ENCODE measurements at places on chromosomes 16 and 17.

DNA sequence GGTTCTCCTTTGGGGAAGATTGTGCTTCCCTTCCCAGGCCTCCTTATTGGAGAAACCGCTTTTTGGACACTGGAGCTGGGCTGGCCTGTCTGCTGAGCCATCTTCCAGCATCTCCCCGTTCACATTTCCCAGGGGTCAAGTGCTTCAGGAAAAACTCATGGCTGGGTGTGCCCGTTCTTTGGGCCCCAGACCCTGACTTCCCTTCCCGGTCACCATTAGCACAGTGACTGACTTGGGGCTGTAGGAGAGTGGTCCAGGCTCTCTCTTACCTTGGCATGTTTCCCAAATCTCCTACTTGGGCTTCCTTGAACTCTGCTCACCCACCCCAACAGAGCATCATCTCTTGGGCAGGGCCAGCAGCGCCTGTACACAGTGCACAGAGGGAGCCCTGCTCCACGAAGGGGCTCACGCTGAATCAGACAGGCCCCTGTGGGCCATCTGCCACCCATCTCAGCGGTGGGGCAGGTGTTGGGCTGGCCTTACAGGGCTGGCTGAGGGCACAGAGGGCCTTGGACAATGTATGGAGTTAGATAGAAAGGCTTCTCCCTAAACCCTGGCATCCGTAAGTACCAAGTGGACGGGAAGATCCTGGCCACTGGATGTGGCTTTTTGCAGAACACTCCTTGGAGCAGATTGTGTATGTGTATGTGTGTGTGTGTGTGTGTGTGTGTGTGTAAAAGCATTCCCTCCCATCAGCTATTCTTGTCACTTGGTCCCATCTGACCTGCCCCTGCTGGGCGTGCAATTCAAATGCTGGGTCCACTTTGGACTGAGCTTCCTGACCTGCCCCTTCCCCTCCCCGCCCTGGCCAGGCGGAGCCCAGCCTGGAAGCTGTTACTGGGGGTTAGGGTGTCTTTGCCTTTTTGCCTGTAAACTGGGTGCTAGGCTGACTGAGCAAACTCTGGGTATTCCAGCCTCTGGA is 24.9 kb upstream of the CDC42EP4 start:
- no peaks in the 10 kb centered on the region for H3K27me3 ChIP-seq
- H3K4me3 ChIP-seq, result no peak overlapping the region
- H3K27ac ChIP-seq, result peak overlapping the region; percentile 9
- DNase-seq, result no peak

DNA sequence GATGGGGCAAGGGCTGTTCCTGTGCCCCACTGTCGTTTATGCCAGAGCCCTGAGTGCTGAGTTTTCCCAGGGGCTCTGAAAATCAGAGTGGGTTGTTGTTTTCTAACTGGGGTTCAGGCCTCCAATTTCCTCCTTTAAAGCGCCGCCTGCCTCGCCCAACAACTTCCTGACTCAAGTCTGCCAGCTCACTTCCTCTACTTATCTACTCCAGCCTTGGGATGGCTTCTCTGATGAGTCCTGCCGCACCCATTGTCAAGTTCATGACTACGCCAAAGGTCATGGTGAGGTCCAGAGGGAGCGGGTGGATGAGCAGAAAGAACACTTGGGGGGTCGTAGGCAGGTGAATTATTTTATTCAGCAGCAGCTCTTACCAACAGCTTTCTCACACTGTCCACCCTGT is 104.7 kb downstream of the UTP18 start:
- no peaks in the 10 kb centered on the region for H3K36me3 ChIP-seq
- H3K4me3 ChIP-seq, result no peak overlapping the region
- H3K4me1 ChIP-seq, result no peaks in the 10 kb centered on the region
- peaks cover 35% of the 10 kb centered on the region for H3K27me3 ChIP-seq
- no peak overlapping the region for H3K27ac ChIP-seq

- H3K27ac ChIP-seq, result no peak overlapping the region
- H3K4me3 ChIP-seq, result no peak overlapping the region
- DNase-seq, result no peak
- H3K36me3 ChIP-seq, result no peaks in the 10 kb centered on the region
- peaks cover 18% of the 10 kb centered on the region for H3K27me3 ChIP-seq
- no peaks in the 10 kb centered on the region for H3K4me1 ChIP-seq
Measured at GRCh38 chr16:17780181-17780580, 309.4 kb upstream of the XYLT1 start.

DNA sequence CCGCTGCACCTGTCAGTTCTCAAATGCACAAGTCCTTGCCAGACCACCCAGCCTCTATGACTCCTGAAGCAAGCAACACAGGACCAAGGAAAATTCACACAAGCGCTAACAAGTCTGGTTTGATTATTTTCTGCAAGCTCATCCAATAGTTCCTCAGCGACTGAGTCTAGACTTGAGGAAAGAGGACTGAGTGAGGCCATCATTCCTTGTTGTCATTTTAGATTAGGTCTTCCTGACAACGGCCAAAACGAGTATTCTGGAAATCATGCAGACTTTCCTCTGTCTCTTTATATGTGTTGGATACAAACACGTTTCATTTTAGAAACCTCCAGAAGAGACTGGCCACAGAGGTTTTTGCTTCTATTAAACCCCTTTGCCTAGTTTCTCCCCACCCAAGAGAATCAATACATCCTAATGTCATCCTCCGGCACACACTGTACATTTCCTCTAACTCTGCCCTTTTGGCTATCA is 561 bp downstream of the CCDC47 start:
- no peaks in the 10 kb centered on the region for H3K27me3 ChIP-seq
- H3K36me3 ChIP-seq, result no peaks in the 10 kb centered on the region
- H3K27ac ChIP-seq, result peak overlapping the region; percentile 99

DNA sequence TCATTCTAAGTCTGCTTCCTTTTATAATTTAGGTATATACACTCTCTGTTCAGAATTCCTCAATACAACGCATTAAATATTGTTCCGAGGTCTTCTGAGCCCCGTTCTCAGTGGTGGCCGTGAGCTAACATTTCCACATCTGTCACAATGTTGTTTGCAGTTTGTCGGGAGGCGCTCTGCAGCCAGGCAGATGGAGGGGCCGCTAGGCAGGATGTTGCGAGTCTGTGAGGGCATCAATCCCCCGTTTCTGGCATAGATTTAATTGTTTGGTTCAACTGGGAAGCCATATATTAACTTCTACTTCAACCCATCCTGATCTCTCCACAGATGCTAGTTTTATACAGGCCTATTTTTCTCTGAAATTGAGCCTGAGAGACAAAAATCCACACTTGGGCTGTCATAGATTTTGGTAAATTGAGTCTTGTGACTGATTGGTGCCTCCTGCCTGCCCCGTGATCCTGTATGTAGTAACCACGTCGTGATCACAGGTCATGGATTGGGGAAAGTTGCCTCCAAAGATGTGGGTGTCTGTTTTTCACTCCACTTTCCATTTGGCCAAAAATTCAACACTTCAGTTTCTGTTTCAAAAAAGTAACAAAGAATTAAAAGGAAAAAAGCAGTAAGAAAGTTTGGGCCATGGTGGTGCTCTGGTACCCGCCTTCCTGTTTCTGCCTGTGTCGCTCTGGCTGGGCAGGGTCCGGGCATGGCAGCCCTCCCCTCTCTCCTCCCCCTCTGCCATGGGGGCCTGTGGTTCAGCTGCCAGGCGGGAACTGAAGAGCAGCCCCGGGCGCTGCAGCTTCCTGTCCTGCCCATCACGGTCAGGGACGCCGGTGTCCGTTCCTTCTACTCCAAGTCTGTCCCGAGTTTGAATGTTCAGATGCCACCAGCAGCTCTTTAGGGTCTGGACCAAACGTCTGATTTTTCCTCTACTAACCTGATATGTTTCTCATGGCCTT is 41.5 kb downstream of the RPTOR start:
- no peaks in the 10 kb centered on the region for H3K36me3 ChIP-seq
- H3K4me1 ChIP-seq, result peaks cover 46% of the 10 kb centered on the region

- H3K27ac ChIP-seq, result no peak overlapping the region
- peaks cover 18% of the 10 kb centered on the region for H3K27me3 ChIP-seq
- no peak overlapping the region for H3K4me3 ChIP-seq
- H3K4me1 ChIP-seq, result no peaks in the 10 kb centered on the region
Measured at GRCh38 chr16:22763437-22764080, 50.4 kb upstream of the HS3ST2 start.

- H3K4me3 ChIP-seq, result peak overlapping the region; percentile 81
- no peaks in the 10 kb centered on the region for H3K27me3 ChIP-seq
- H3K4me1 ChIP-seq, result peaks cover 45% of the 10 kb centered on the region
- no peaks in the 10 kb centered on the region for H3K36me3 ChIP-seq
Measured at GRCh38 chr16:85615014-85615851, 2.1 kb downstream of the GSE1 start.

GRCh38 chr17:5812590-5812989 is 228.3 kb upstream of the NLRP1 start:
- no peak overlapping the region for H3K27ac ChIP-seq
- H3K36me3 ChIP-seq, result peaks cover 24% of the 10 kb centered on the region
- no peak overlapping the region for H3K4me3 ChIP-seq

DNA sequence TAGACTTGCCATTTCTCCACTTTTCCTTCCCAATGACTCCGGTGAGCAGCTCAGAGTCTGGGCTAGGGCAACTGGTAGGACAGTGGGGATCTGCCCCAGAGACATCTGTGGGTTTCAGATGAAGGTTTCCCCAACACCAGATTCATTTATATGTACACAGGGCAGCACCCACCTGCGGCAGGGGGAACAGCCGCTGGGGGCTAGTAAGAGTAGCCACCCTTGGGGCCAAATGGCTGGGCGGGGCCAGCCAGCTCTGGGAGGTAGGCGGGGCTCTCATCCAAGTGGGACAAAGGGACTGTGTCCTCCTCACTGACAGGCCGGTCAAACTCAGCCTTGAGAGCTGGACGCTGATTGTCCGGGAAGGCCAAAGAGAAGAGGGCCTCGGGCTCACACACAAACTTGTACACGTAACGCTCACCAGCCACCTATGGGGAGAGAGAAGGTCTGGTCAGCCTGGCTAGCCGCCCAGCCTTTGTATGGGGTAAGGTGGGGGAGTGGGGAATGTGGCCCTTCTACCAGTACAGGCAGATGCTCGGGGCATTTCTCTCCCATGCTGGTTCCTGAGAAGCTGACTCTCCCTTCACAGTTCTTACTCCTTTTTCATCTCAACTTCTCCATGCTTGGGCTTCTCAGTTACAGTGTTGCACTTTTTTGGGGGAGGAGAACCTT is 17.7 kb downstream of the ETV4 start:
- peaks cover 6% of the 10 kb centered on the region for H3K36me3 ChIP-seq
- peaks cover 10% of the 10 kb centered on the region for H3K4me1 ChIP-seq
- no peak overlapping the region for H3K27ac ChIP-seq
- H3K27me3 ChIP-seq, result no peaks in the 10 kb centered on the region
- DNase-seq, result no peak

DNA sequence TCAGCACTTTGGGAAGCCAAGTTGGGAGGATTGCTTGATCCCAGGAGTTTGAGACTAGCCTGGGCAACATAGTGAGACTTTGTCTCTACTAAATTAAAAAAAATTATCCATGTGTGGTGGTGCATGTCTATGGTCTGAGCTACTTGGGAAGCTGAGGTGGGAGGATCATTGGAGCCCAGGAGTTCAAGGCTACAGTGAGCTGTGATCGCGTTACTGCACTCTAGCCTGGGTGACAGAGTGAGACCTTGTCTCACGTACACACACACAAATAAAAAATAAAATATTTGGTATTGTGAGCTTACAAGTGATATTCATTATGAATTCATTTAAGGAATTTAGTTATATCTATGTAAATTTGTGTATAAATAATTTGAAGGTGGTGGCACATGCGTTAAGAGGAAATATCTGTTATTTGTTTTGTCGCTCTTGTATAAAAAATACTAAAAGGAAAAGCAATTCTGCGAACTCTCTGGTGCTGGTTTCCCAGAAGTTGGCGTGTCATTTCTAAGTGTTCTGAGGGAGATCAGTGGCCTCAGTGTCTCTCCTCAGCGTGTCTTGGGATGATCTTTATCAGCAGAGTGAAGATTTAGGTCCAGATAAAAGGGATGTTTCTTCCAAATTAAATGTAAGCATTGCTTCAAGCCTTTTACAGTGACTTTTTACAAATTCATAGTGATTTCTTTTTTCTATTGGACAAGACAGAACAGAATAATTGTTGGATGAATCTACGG is 187.6 kb downstream of the FTO start:
- DNase-seq, result no peak
- H3K4me3 ChIP-seq, result no peak overlapping the region
- H3K4me1 ChIP-seq, result no peaks in the 10 kb centered on the region
- H3K27ac ChIP-seq, result no peak overlapping the region
- H3K27me3 ChIP-seq, result no peaks in the 10 kb centered on the region

GRCh38 chr16:83660282-83660681 is 147.5 kb upstream of the HSBP1 start:
- H3K4me1 ChIP-seq, result no peaks in the 10 kb centered on the region
- H3K36me3 ChIP-seq, result no peaks in the 10 kb centered on the region
- no peak overlapping the region for H3K4me3 ChIP-seq
- H3K27me3 ChIP-seq, result no peaks in the 10 kb centered on the region

GRCh38 chr17:13587487-13588338 is 14.0 kb downstream of the HS3ST3A1 start:
- no peak overlapping the region for H3K4me3 ChIP-seq
- no peak overlapping the region for H3K27ac ChIP-seq
- no peak for DNase-seq
- H3K36me3 ChIP-seq, result no peaks in the 10 kb centered on the region
- peaks cover 17% of the 10 kb centered on the region for H3K27me3 ChIP-seq

- peaks cover 17% of the 10 kb centered on the region for H3K4me1 ChIP-seq
- H3K36me3 ChIP-seq, result no peaks in the 10 kb centered on the region
- H3K27me3 ChIP-seq, result peaks cover 51% of the 10 kb centered on the region
- DNase-seq, result peak; percentile 44
Measured at GRCh38 chr16:58500430-58501241, 693 bp downstream of the NDRG4 start.

DNA sequence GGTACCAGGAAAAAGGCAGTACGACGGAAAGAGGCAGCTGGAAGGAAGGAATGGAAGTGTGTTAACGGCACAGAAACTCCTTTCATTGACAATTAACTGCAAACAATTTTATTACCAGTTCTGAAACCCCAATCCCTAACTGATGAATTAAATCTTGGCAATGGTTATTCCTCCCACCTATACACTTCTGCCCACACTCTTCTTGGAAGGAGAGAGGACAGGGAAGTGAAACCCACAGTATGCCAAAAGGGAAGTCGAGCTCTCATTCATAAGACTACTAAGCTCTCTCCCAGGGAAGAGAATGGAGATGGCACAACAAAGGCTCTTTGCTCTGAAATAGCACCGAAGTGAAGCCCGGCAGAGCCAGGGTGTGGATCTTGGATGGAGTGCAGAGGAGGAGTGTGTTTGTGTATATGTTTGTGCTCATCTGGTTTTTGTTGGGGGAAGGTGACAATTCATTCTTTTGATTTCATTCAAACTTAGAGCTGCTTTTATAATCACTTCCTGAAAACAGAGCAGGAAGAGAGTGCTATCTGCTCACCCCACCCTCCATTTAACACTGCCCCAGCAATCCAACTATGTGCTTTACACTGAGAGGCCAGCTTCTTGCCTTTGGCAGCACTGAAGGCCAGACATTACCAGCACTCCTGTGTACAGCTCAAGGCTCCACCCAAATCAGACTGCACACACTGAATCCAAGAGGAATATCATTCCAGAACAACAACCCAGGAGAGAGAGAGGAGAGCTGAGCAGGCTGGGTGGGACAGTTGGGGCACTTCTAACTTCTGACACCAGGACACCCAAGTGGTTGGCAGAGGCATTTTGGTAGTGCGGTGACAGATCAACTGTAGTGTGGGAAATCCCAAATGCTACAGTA is 68.7 kb downstream of the HIC1 start:
- peak overlapping the region; percentile 93 for H3K27ac ChIP-seq
- DNase-seq, result peak; percentile 37
- peaks cover 15% of the 10 kb centered on the region for H3K36me3 ChIP-seq
- peak overlapping the region; percentile 69 for H3K4me3 ChIP-seq

GRCh38 chr16:50227120-50227519 is 39.2 kb upstream of the ADCY7 start:
- peaks cover 16% of the 10 kb centered on the region for H3K36me3 ChIP-seq
- H3K27ac ChIP-seq, result no peak overlapping the region
- no peaks in the 10 kb centered on the region for H3K4me1 ChIP-seq
- H3K27me3 ChIP-seq, result no peaks in the 10 kb centered on the region

Data from naive B cell (primary cell).